ENCODE measurements at places on chromosomes 7 and 10.

GRCh38 chr7:31919678-31920369 lies 150.4 kb downstream of the PDE1C start:
- DNase-seq = no peak

- DNase-seq = no peak
Measured at GRCh38 chr7:114432703-114433102, 18.1 kb downstream of the FOXP2 start.

DNA sequence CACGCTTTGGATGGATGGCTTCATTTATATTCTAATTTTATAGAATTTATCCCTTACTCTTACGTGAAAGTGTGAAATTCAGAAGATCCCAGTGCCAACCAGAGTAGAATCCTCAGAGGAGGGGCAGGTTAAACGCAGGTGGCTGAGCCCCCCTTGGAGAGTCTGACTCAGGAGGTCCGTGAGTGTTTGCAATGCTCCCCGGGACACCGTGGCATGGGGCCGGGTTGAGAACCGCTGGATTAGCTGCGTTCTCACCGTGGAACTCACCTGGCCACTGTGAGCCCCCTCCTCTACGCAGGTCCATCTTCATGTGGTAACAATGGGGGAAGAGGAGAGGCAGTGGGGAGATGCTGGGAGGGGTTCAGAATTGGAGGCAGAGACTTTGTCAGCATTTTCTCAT lies 638.0 kb upstream of the MKI67 start:
- no peak for DNase-seq

DNA sequence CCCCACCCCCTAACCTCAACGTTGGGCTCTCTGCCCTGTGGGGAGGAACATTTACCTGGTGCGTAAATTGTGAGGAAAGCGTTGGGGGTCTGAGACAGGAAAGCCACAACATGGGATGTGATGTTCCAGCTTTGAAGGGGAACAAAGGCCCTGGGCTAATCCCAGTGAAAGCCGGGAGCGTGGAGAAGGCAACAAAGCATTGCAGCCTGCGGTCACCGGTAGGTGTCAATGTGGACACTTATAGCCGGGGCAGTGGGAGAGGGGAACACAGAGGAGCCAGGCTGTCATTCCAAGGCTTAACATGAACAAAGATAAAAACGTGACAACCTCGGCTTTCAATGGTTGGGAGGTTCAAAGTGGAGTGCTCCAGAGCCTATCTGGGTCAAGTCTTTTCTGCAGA lies 12.7 kb downstream of the PTF1A start:
- DNase-seq = no peak

DNA sequence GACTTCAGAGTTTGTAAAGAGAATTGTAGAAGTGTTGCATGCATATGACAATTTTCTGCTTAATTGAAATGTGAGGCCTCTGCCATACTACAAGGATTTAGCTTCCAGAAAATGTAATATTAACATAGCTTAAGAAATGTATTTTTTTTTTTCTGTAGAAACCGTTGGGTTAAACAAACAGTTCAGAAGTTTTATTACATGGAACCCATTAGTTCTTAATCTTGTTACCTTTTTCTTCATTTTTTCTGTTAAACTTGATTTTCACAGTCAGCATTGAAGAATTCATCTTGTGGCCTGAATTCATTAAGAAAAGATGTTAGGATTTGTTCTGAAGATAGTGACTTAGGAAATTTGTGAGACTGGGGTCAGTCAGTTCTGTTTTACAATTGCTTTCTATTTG lies 4.9 kb downstream of the PTEN start:
- DNase-seq = no peak

GRCh38 chr10:24790599-24790998 lies 66.9 kb upstream of the ARHGAP21 start:
- no peak for DNase-seq

DNA sequence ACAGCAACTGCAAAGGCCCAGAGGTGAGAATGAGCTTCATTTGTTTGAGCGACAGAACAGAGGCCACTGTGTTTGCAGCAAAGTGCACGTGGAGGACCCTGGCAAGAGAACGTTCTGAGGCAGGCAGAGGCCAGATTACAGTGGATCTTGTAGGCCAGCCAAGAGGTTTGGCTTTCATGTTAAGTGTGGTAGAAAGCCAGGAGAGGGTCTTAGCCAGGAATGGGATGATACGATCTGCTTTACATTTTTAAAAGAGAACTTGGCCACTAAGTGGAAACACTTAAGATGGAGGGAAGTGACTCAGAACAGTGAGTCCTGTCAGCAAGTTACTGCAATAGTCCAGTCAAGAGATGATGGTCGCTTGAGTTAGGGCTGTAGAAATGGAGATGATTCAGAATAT lies 4.6 kb downstream of the CCDC136 start:
- DNase-seq = no peak

DNA sequence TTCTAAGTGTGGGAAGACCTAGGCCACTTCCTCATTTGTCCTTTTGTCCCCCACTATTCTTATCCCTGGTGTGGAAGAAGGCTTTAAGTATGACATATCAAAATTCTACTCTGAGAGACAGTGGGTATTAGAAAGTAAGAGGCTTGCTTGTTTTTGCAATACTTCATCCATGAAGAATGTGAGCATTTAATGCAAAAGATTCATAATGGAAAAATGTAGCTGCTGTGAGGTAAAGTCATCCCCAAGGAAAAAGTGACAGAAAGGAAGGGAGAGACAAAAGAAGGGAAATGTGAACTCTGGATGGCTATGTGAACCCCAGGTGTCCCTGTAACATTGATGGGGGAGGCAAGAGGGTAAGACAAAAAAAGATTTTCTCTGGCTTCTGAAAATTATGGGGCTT lies 607.5 kb downstream of the SORCS1 start:
- DNase-seq = no peak

DNA sequence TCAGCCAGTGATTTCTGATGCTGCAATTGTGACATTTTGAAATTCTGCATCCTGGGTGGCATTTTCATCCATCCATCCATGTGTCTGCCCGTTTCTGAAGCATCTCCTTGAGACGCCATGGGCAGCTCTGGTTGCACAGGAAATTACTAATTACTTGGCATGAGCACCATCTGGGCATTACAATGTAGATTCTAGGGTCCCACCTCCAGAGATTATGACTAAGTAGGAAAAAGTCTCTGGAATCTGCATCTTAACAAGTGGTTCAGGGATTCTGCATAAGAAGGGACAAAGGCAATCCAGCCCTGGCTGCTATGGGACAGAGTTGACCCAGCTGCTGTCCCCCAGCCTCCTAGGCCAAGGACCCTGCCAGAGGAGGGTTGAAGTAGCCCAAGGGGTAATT lies 65.3 kb downstream of the CUZD1 start:
- no peak for DNase-seq

GRCh38 chr7:77631820-77632219 lies 64.4 kb upstream of the RSBN1L start:
- DNase-seq = no peak

DNA sequence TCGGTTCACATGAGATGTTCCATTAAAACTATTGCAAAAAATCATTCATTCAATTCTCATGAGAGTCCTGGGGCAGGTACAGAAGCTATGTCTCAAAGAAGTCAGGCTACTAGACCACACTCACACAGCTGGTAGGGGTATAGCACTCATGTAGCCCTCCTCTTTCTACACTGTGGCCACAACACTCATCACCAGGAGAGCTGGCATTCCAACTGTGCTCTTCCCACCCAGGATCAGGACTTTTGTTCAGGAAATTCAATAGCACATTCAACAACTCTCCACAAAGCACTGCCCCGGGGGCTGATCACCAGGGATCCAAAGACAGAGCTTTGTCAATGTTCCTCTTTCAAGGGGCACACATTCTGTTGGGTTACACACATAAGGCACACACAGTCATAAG lies 31.0 kb upstream of the C10orf90 start:
- no peak for DNase-seq

DNA sequence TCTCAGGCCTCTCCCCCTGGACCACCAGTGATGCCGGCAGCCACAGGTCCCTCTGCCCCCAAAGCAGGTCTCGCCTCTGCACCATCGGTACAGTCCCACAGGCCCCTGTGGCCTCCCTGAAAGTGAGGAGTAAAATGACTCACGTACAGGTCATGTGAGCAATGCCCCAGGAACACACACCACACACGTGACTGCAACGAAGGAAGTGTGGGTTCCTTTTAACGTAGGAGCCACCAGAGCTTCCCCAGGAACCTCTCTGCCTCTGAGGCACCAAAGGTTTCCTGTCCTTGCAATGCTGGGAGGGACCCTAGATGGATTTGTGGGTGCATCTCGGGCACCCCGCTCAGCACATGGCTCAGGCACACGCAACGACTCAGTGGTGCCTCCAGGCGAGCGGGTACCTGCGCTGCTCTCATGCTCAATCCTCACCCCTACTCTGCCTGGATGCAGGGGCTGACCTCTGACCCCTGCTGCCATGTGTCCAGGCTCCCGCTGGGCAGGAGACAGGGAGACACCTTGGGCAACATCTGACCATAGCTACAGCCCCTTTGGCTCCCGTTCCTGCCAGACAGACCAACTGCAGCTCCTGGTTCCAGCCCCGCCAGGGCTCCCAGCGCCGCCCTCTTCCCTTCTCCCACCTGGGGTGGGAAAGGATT lies 120.7 kb downstream of the PRKAG2 start:
- DNase-seq = no peak

- DNase-seq = no peak
Measured at GRCh38 chr7:51970961-51971665, 654.5 kb upstream of the COBL start.

DNA sequence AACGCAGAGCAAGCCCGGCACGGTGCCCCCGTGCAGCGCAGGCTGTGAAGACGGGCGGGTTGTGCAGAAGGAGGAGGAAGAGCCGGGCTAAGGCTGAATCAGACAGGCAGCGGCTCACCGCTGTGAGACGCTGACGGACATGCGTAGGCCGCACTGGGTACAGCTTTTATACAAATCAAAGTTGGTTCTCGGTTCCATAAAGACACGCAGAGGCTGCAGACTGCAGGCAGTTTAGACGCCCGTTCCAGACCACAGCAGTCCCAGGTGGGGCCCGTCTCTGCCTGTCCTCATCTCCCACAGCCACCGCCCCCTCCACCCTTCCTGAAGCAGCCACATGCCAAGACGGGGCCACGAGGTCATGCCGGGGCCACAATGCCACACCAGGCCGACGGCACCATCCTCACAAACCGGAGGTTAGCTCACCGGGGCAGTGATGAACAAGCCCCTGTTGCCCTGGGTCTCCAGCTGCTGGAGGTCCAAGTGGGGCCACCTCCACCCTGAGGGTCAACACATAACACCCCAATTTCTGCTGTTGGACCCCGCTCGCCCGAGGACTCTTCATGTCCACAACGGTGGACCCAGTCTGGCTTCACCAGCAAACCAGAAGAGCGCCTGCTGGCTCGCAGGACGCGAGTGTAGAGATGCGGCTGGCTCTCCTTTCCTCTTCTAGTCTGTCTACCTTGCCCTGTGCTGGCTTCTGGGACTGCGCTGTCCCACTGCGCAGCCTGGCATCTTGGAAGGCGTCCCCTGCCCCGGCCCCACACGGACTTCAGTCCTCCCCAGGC lies 227.2 kb downstream of the ELFN1 start:
- DNase-seq = no peak

- DNase-seq = peak; percentile 51
Measured at GRCh38 chr7:17298840-17299482, 509 bp downstream of the AHR start.

DNA sequence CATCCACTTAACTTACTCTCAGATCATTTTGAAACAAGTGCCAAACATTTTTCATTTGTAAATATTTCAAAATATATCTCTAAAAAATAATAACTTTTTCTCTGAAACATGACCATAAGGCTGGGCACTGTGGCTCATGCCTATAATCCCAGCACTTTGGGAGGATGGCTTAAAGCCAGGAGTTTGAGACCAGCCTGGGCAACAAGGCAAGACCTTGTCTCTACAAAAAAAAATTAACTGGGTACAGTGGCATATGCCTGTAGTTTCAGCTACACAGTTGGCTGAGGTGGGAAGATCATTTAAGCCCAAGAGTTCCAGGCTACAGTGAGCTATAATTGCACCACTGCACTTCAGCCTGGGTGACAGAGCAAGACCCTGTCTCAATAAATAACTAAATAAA lies 36.4 kb downstream of the USP54 start:
- no peak for DNase-seq

GRCh38 chr10:89921403-89921802 lies 220.0 kb downstream of the KIF20B start:
- no peak for DNase-seq

GRCh38 chr7:5572439-5572838 lies 148.8 kb upstream of the TNRC18 start:
- no peak for DNase-seq

- DNase-seq = no peak
Measured at GRCh38 chr7:100017300-100017699, 1.9 kb downstream of the ZKSCAN1 start.

DNA sequence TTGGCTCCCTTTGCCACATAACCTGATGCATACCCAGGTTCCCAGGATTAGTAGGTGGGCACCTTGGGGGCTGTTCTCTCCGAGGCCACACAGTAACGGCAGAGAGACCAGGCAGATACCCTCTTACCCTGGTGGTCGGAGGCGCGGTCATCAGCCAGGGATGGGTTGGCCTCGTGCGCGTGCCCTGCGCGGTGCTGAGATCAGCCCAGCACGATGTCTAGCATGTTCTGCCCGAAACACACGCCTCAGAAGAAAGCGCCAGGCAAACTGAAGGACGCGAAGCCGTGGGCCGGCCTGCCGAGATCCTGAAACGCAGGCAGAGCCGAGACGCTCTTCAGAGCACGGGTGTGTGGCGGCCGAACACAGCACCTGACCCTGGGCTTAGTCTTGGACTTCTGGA lies 34.7 kb upstream of the CFAP46 start:
- no peak for DNase-seq

DNA sequence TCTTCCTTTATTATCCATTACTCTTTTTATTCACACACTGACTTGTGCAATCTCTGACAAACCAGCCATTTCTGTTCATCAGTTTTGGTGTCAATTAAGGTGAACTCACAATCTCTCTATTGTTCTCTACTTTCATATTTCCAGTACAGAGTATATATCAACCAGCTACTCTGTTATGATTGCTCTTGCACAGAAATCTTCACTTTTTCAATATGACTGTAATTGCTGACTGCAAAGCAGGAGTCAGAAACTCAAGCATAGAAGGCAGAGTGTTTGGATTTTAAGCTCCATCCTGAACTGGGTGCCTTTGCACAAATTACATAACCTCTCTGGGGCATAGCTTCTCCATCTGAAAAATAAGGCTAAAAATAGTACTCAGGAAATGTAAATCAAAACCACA lies 1042.0 kb downstream of the GRM8 start:
- DNase-seq = no peak

DNA sequence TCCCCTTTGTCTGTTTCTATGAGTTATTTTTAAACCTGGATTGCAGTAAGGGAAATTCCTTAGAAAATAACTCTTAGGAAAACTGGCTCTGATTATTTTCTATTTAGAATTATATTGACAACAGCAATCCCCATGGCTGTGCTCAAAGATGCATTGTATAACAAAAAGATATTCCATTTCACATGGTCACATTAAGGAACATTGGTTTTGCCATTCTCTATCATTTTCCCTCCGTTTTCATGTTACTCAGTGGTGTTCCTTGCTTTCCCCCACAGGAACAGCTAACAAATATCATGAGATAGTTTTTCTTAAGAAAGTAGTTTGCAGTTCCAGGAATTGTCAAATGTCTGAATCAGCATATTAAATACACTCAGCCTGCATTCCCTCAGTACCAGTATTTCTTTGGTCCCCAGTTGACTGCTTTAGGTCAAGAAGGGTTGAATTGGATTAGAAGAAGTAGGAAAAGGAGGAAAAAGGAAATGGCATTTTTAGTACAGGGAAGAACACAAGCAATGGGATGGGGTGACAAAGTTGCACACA lies 436.7 kb downstream of the TNS3 start:
- DNase-seq = no peak

All from erythroblast (primary cell).